ENCODE measurements at places on chromosomes 16 and 17. TPM values are rescaled to one million over a fixed set of nuclear protein-coding genes. Genes with fewer than 3 reads are reported as not detected.

The HOXB2 gene
- 32.1 TPM for polyA plus RNA-seq

The FTO gene
- polyA plus RNA-seq = 92.9 TPM

GRCh38 chr17:21042458-21043295 lies at the start of gene USP22:
Gene USP22, minus strand, starts transcription at chr17:21043011. Its CDS starts 176 bp downstream, at chr17:21042835.
- no peak for DNase-seq

DNA sequence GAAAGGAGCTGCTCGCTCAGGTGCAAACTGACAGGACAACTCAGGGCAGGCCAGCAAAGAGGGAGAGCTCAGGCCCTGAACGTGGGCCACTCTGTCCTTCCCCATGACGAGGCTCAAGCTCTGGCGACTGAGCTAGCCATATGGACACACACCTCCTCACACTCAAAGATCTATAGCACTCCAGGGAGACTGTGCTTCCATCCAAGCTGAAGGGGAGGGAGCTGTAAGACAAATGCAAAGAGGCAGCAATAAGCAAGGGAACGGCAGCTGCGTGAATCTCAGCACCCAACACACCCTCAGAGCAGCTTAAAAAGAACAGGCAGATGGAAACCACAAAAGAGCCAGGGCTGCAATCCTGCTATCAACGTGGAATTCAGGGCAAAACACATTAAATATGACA lies 13.5 kb downstream of the NUDT16L1 start:
- DNase-seq = peak; percentile 6

DNA sequence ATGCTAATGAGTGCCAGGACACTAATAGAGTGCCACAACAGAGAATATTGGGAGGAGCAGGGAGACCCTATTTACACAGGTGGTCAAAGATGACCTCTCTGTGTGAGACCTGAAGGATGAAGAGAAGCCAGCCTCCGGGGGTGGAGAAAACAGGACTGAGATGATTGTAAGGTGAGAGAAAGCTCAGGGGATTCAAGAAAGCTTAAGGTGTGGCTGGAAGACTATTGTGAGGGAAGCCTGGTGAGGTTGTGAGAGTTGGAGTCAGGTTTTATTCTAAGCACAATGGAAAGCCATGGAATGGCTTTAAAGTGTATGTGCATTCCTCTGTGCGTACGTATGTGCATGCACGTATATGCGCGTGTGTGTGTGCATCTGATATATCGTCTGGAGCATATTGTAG lies 10.4 kb upstream of the MARCHF10 start:
- DNase-seq = no peak

GRCh38 chr16:85003076-85003475 lies 8.3 kb downstream of the ZDHHC7 start:
- no peak for DNase-seq

- DNase-seq = no peak
These were observed 77.6 kb downstream of the PLD6 start for GRCh38 chr17:17128476-17129075.

- DNase-seq = no peak
These were observed 33.5 kb upstream of the TOX3 start for GRCh38 chr16:52580488-52580887.

GRCh38 chr17:16150251-16150856 lies 65.0 kb downstream of the NCOR1 start:
- no peak for DNase-seq
